ENCODE measurements at places on chromosomes 2 and 18.

GRCh38 chr18:68114989-68115388 is 598.5 kb upstream of the DSEL start:
- H3K4me3 ChIP-seq: no peak overlapping the region
- no peaks in the 10 kb centered on the region for H3K36me3 ChIP-seq
- H3K4me1 ChIP-seq: no peaks in the 10 kb centered on the region
- H3K27me3 ChIP-seq: no peaks in the 10 kb centered on the region
- DNase-seq: no peak
- no peak overlapping the region for H3K27ac ChIP-seq

DNA sequence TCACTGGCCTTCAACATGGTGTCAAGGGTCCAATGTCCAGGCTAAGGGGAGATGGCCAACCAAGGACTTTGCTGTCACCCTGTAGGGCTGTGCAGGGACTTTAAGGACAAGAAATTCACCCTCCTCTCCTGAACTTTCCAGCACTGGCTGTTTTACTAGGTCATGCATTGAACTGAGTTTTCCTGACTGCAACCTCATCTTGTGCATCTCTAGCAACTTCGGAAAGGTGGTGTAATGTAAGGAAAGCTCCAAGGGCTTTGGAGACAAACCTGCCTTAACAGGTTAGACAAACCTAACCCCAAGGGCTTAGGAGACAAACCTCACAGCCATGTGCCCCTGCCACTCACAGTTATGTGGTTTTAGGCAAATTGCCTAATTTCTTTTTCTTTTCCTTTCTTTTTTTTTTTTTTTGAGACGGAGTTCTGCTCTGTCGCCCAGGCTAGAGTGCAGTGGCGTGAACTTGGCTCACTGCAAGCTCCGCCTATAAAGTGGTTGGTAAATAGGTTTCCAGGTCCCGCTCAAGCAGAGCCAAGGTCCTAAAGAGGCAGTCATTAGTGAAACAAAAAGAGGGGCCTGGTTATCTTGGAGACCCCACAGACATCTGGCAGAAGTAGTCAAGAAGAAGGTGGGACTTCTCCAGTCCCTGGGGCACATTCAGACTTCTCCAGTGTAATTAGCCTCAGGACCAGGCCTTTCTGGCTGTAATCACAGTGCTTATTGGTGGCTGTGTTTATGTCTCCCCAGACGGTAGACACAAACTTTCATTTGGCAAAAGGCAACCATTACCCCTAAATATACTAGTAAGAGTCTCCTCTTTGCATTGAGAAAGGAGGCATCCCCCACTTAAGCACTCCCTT is 37.6 kb upstream of the PMAIP1 start:
- H3K27ac ChIP-seq: no peak overlapping the region
- H3K4me1 ChIP-seq: no peaks in the 10 kb centered on the region
- H3K27me3 ChIP-seq: peaks cover 6% of the 10 kb centered on the region
- H3K36me3 ChIP-seq: no peaks in the 10 kb centered on the region
- DNase-seq: no peak

DNA sequence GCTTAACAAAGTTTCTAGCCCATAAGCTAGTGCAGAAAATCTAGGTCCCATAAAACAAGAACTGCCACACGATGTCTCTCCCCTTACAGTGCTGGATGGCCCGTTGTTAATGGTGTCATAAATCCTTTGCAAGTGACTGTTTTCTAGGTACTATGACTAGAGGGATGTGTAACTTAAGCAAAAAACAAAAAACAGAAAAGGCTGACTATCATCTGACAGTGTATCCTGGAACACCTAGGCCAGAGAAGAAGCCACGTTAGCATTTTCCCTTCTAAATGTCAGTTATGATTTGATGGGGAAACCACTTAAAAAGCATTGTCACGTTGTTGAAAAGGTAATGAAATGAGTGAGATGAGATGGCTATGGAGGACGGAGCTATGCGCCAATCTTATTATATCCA is 2.4 kb downstream of the CASP8 start:
- no peak for DNase-seq
- H3K4me1 ChIP-seq: peaks cover 30% of the 10 kb centered on the region
- peak overlapping the region; percentile 47 for H3K4me3 ChIP-seq
- no peaks in the 10 kb centered on the region for H3K27me3 ChIP-seq

DNA sequence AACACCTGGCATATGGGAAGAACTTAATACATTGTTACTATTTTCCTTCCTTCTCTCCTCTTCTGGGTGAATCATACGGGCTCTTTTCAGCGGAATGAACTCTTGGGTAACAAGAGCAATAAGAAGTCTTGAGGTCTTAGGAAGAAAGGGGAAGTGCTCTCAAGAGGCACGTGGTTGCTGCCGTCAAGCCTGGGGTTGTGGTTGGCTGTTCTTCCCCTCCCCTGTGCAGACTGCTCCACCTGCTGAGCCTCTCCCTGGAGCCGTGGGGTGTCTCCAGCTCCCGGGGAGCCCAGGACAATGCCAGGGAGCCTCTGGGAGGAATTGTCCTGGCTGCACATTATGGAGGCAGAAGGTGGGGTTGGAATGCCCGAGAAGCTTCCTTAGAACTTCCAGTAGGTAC is 19.4 kb downstream of the TOGARAM2 start:
- H3K36me3 ChIP-seq: no peaks in the 10 kb centered on the region
- H3K4me1 ChIP-seq: peaks cover 7% of the 10 kb centered on the region
- DNase-seq: peak; percentile 84
- H3K27ac ChIP-seq: no peak overlapping the region

DNA sequence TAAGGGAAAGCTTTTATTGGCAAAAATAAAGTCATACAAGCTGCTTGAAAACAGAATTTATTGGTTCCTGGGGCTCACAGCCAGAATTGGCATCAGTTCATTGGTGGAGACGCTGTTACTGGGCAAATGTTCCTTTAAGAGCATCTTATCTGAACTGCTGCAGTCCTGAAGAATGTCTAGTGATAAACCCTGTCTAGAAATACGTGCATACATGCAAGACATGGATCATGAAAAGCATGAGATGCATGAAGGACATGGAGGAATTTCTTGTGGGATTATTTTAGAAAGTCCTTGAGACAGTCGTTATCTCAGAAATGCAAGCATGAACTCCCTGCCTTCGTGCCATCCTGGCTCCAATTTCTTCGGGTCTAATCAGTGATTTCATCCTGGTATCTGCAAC is 32.5 kb upstream of the FHOD3 start:
- H3K27me3 ChIP-seq: no peaks in the 10 kb centered on the region
- DNase-seq: no peak

All from upper lobe of right lung (tissue), 1 donor.